ENCODE measurements at places on chromosomes 3 and 15.

GRCh38 chr3:157672061-157672460 lies 168.8 kb upstream of the VEPH1 start:
- no peak for DNase-seq

DNA sequence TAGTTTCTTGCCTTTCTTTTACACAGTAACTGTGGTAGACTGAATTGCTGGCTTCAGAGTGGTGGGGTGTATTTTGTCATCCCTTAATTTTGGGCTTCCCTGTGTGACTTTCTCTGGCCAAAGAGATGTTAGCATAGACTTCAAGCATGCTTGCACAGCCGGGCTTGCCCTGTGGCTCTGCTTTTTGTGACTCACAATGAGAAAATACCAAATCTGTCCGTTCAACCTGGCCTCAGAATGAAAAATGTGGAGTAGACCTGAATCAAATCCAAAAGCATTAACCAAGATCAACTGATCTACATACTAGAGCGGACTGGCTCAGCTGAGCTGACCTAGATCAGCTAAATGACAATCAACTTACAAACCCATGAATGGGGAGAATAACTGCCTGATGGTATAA lies 51.4 kb downstream of the PLAAT1 start:
- no peak for DNase-seq

GRCh38 chr3:16357186-16358121 lies 92.4 kb downstream of the OXNAD1 start:
- no peak for DNase-seq

DNA sequence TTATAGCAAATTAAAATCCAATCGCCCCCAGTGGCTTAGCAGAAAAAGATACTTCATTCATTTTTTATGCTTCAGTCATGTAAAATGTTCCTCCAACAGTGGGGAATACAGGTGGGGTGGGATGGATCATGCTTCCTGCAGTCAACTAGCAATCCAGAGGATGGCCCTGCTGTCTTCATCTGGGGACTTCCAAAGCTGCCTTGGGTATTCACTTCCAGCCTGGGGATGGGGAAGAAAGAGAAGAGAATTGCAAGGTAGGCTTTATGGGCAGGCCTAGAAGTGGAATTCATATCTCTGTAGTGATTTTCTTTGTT lies 354.8 kb upstream of the SLCO3A1 start:
- no peak for DNase-seq

GRCh38 chr3:13525827-13526625 lies 22.9 kb upstream of the FBLN2 start:
- no peak for DNase-seq

DNA sequence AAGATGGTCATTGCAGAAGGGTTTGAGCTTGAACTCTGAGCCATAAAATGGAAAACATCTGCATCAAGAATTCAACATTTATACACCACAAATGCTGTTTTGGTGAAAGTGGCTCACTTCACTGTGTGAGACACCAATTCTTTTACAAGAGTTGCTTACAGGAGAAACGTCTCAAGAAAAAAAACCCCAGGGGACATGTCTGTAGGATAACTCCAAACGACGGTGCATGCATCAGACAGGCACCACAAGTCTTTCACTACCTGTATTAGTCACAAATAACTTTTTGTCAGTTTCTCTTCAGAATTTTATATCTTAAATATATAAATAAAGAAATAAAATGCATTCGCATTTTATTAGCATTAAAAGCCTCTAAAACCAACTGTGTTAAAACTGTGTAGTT lies 164.3 kb downstream of the EFHB start:
- no peak for DNase-seq

DNA sequence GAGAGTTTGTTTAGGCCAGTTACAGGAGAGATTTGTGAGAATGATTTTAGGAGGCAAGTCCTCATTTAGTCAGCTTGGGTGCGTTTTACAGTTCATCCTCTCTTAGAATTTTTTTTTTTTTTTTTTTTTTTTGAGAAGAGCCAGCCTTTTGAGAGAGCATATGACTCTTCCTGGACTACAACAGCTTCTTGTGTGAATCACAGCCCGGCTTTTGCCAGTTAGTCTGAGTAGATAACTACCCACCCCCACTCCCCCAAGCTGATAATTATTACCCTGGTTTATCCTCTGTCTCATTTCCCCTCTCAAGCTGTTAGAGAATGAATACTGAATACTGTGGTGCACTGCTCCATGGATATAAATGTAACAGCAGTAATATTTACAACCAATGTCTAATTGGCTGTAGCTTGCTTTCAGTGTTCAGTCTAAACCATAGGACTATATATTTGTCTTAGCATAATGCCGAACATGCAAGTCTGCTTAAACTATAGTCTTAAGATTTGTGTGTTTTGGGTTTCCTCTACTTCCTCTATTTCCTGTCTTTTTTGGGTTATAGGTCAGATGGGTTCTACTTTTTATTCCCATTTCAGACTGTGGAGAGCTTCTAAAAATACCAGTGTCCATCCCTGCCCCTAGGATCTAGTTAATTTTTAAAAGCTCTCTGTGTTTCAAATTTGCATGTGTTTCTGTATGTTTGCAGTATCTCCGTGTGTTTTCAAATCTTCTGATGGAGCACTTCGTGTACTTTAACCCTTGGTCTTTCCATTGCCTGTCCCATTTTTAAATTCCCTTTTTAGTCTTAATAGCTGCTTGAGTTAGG lies 8.0 kb downstream of the CHD2 start:
- DNase-seq, result no peak

DNA sequence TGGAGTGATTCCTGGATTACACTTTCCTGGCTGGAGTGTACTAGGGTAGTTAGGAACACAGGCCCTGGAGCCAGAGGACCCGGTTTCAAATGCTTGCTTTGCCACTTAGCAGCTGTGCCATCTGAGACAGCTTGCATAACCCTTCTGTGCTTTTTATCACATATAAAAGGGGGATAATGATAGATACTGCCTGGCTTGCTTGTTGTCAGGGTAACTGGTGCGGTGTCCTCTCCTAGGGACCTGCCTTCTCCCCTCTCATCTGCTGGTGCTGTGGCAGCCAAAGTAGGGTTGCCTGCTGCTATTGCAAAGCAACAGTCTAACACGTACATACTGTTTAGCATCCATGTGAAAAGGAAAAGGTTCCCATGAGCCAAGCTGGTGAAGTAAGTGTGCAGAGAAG lies 137.8 kb downstream of the LRTM1 start:
- DNase-seq, result no peak

- no peak for DNase-seq
Measured at GRCh38 chr15:99029341-99030144, 22.0 kb upstream of the PGPEP1L start.

GRCh38 chr3:35639254-35640186 lies at the start of gene ARPP21:
Gene ARPP21 (plus strand): TSS chr3:35639525. CDS start chr3:35681752, 42,227 bp downstream.
- no peak for DNase-seq

- DNase-seq, result no peak
Measured at GRCh38 chr3:140927279-140928069, 14.2 kb upstream of the SLC25A36 start.

DNA sequence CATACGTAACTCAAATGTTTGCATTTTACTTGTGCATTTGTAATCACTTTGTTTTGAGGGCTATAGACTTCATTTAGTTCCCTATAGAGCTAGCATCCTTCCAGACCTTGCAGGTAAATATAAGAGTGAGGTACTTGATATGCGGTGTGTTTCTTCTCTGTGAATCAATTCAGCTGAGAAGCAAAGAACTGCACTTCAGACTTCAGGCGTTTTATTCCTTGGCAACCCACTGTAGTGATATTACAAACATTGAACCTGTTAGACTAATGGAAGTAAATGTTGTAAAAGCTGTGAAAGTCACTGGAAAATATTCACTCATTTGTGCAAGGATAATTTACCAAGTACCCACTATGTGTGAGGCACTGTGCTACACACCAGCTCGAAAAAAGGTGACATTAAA lies 94.1 kb upstream of the CHL1 start:
- DNase-seq, result no peak

- no peak for DNase-seq
Measured at GRCh38 chr15:63655683-63656372, 58.6 kb downstream of the FBXL22 start.

DNA sequence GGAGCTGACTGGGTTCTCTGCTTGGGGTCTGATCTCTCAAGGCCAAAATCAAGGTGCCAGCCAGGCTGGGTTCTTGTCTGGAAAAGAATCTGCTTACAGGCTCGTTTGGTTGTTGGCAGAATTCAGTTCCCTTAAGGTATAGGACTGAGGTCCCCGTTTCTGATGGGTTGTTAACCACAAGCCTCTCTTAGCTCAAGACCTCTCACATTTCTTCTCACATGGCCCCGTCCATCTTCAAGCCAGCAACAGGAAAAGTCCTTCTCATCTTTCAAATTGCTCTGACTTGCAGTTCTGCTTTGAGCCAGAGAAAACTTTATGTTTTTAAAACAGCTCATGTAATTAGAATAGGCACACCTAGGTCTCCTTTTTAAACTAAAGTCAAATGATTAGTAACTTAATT lies 20.4 kb downstream of the UACA start:
- DNase-seq, result no peak

- DNase-seq, result no peak
Measured at GRCh38 chr3:113278599-113278955, 67.2 kb downstream of the BOC start.

DNA sequence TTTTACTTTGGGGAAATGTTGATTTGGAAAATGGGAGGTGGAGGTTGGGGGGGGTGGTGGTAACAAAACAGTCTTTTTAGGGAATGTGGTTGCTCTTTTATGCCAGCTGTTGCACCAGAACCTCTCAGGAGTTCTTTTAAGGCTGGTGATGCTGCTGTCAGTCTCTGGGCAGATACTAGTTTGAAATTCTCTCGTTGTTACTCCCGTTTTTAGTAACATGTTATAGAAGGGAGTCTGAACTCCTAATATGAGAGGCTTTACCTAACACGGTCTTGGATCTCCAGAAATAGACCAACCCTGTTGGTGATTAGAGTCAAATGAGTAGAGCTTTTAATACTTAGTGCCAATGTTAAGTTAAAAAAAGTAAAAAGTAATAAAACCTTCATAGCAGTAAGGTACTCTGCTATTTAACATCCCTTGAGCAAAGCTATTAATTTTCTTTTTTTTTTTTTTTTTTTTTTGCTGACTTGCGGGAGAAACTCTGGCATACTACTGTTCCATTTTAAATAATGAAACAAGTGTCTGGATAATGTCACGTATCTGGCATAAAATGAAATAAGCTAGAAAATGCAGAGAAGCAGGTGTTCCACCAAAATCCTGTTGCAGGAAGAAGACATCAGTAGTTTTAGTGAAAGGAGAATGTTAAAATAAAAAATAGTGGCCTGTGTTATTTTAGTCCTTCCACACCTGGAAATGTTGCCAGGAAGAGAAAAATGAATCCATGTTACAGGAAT lies 156.7 kb downstream of the CACNA1D start:
- no peak for DNase-seq

DNA sequence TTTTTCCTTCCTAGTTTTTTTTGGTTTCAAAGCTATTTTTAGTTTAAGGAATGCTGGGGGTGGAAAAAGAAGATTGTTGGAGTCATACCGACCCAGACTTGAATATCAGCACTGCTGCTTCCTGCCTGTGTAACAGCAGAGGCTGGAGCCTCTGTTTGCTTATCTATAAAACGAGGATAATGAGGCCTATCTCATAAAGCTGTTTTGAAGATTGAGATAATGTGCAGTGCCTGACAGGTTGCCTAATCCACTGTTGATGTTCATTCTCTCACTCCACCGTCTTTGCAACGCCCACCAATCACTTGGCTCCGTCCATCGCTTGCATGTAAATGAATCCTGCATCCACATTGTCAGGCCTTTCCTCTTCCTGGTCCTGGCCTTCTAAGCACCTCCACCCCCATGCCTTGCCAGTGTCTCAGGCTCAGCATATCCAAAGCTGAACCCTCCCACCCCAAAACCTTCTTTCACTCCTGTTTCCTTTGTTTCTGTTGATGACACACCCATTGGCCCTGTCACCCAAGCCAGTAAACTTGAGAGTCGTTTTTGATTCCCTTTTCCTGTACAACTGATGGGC lies 94.9 kb downstream of the MEX3B start:
- DNase-seq, result no peak

DNA sequence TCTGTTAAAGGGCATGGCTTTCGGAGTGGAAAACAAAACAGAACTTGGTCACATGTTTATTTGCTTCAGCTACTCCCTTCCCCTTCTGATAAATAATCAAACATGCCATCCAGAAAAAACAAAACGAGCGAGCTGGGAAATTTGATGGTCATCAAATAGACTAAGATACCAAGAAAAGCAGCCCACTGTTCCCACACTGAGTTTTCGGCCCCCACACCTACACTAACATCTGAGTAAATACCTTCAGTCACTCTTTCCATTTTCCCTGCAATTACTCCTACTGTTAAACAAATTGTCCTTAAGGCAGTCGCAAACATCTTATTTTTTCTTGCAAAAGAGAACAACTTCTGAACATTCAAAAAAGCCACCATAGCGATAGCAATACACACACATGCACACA lies 454.6 kb downstream of the FOXP1 start:
- no peak for DNase-seq

DNA sequence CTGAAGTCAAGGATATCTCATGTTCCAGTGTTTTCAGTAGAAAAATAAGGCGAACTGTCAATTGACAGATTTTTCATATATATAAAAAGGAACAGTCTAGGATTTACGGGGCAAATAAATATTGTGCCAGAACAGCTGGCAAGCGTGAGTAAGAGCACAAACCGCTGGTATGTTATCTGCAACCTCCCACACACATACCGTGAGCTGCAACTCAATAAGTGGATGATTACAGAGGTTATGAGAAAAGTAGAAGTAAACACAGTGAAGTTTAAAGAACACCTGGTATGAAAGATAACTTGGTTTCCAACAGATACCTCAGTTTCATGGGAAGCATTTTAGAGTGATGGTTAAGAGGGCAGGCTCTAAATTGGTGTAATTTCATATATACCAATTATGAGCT lies 733.4 kb downstream of the TUSC7 start:
- DNase-seq, result no peak

DNA sequence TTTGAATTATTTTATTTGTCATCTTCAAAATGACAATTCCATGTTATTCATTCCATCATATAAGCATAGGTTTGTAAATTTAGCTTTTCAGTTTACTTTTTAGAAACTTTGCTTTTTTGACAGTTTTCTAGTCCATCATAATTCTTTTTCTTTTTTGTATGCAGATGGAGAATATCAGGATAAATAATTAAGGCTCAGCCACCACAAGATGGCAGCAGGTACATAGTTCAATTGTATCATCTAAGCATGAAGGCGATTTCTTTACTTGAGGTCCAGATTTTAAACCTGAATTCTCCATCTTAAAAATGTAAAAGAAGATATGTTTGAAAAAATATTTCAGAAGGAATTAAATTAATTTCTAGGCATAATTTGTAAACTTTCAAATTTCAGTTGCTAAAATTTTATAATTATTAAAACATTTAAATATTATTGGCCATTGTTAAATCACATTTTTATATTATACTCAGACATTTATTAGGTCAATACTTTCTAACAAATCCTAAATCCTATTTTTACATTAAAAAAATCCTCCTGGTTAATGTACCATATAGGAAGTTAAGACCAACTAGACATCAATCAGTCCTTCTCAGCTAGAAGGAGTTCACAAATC lies 15.1 kb downstream of the PLSCR5 start:
- DNase-seq, result peak; percentile 45

Measured in fibroblast of the conjunctiva (primary cell).